Kidney (tissue), 22 donors: ENCODE measurements at places on chromosomes 3 and 15.

GRCh38 chr3:145032791-145033190 lies 1061.2 kb downstream of the DIPK2A start:
- no peak for DNase-seq

DNA sequence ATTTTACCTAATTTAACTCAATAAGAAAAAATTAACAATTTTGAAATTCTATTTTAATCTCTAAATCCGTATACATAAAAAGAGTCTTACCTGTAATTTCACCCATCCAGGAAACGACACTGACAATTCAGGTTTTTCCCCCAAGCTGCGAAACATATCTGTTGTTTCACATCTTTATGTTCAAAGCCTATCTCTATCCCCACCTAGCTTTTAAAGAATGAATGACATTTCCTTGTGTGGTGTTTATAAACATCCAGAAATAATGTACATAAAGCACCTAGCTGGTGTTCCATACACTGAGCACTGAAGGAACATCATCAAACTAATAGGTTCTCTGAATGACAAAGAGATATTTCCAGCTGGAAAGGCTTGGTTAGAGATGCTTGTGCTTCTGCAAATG lies 867.8 kb downstream of the SQOR start:
- DNase-seq, result no peak

GRCh38 chr15:44207643-44208042 lies 12.6 kb upstream of the FRMD5 start:
- no peak for DNase-seq

- DNase-seq, result no peak
These were observed 2.5 kb upstream of the KIF7 start for GRCh38 chr15:89657686-89658200.

DNA sequence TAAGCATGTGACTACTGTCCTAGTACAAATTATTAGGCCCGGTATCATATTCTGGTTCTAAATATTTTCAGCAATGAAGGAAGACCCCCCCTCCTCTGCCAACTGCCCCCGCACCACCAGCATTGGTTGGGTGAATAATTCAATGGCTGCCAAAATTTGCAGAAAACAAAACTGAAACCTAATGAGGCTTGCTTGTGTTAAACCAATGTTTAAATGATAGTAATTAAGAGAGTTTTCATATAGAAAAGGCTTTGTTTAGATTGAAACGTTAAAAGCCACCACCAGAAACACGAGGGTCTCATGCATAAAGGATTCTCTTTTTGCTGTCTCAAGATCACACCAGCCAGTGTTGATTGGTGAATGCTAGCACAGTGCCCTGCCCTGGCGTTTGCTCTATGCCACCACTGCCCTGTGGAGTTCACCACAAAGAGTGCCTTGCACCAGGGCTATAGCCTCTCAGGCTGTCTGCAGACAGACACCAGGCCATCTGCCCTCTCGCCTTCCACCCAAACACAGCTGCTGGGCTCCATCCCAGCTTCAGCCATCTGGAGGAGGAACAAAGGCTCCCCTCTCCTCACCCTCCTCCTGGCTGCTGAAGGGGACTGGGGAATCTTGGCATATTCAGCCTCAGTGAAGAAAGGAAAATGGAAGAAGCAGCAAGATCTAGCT lies 200.3 kb upstream of the PFN2 start:
- peak; percentile 41 for DNase-seq

DNA sequence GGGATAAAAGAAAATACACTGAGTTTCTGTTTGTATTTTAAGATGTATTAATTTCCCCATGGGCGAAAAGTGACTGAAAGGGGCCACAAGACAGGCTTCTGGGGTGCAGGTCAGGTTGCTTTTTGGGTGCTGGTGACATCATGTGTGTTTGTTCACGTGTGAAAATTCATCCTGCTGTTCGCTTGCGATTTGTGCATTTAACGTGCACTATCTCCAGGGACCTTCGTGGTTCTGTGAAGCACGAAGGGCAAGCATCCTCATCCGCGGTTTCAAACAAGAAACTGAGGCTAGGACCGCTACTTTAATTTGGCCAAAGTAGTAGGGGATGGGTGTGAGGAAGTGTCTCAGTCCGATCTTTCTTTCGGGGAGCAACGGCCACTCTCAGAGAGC lies 1.6 kb upstream of the SMAD6 start:
- DNase-seq, result no peak

DNA sequence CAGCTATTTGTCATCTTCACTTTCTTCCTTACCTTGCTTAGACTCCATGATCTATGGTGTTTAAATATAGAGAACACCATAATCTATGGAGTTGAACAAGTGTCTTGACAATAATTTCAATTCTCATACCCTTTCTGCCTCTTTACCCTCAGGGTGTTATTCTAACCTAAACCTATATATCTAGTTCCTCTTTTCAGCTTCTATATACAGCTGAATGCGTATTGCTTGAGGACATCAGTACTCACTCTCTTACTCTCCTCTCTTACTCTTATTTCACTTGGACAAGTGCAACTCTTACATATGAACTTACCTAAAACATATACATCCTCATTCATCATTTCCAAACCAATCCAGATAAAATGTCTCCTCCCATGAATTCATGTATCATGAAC lies 187.1 kb downstream of the RAP2B start:
- no peak for DNase-seq

- no peak for DNase-seq
These were observed 74.7 kb downstream of the CYP19A1 start for GRCh38 chr15:51263726-51264125.

DNA sequence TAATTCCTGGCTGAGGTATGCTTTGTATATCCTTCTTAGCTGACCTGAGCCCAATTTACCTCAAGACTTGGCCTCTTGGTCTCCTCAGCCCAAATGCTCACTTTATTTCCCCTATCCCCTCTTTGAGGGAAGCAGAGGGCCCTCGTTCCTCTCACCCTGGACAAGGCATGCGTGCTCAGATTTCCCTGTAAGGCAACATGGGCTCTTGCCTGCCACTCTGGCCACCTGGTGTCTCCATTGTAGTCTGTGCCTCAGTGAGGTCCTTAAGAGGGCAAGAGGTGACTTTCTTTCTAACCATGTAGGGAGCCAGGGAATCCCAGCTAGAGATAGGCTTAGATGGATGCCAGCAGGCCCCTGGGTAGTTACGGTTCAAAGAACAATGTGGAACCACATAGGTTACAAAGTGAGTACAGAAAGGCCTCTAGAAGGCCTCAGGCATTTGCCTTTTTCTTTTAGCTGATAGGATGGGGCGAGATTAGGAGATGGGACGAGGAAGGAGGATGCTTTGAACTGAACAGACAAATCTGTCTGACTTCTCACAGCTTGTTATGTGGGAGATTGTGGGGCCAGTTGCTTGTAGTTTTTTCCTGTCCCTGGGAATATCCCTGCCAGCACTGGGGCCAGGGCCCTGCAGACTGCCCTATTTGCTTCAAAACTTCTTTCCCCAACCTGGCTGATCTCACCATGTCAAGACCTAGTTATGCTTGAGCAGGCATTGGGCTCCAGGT lies 1.1 kb upstream of the INTS14 start:
- DNase-seq, result no peak

DNA sequence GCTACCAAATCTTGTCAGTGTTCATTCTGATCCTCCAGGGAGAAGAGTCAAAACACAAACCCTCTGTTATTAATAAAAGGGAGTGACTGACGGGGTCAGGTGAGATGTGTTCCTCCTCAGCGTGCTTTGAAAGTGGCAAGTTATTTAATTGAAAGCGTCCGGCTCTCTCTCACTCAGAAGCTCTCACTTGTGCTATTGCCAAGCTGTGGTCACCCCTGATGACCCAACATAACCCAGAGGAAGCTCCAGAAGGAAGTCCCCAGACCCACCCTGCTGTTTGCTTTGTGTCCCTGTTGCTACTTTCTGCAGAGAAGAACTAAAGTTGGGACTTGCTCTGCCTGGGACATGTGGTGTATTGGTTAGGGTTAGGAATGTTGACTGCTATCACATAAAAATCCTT lies 235.6 kb downstream of the EDEM1 start:
- peak; percentile 18 for DNase-seq

GRCh38 chr3:57160765-57161538 lies 4.2 kb downstream of the IL17RD start:
- no peak for DNase-seq

DNA sequence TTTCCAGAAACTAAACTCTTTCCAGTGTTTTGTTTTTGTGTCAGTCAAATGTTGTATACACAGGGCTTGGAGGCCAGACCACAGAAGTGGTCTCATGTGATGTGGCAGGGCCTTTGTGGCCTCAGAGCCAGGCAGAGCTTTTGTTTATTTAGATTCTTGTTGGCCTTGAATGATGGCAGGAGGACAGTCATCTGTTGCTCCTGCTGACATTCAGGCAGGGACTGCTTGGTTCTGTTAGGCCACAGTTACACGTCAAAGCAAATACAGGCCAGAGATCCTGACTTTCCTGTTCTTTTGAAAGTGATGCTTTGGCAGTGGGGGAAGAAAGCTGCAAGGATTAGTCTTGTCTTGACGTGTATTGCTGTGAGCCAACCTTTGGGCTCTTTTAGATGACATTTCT lies 325.1 kb downstream of the CACNA2D3 start:
- DNase-seq, result no peak

GRCh38 chr3:148211725-148212124 lies 486.0 kb upstream of the AGTR1 start:
- no peak for DNase-seq

- peak; percentile 90 for DNase-seq
These were observed 67.2 kb downstream of the CACNA2D2 start for GRCh38 chr3:50436114-50436674.

- no peak for DNase-seq
These were observed 54.4 kb downstream of the DNAH1 start for GRCh38 chr3:52370531-52370930.

- DNase-seq, result no peak
These were observed 7.6 kb downstream of the CORO2B start for GRCh38 chr15:68586274-68586961.

DNA sequence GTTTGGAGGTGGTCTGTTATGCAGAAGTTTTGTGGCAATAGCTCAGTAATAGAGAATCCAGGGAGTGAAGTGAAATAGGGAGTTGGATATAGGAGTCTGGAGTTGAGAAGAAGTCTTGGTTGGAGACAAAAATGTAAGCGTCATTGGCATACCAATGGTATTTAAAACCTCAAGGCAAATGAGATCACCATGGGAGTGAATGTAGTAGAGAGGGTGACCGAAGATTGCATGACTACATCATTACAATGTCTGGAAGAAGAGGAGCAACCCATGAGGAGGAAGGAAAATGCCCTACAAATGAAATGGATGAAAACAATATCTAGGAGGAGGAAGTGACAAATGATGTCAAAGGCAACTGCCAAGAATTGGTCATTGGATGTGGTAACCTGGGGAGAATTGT lies 54.4 kb downstream of the CNTN4 start:
- no peak for DNase-seq

DNA sequence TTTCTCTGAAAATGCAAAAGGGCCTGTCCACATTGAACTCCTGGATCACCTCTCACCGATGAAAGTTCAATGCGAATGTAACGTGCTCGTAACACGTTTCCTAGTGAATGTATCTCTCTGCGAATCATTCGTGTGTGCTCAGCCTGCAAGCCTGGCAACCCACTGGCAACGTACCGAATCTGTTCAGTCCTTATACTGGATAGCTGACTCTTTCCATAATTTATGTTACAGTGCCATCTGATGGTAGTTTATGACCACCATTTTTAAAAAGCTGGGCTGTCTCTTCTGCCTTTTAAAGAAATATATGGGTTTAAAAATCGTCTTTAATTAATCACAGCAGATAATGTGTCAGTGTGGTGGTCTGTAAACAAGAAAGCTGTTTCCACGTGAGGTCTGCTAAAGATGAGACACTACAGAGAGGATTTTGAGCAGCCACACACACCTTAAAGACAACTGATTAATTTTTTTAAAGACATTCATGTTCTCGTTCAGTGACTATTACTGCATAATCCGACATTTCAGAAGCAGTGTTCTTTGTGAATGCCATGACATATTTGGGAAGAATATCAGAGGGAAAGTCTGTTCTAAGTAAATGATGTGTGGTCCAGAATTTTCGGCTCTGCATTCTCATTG lies 69.4 kb upstream of the FOXP1 start:
- peak; percentile 19 for DNase-seq

DNA sequence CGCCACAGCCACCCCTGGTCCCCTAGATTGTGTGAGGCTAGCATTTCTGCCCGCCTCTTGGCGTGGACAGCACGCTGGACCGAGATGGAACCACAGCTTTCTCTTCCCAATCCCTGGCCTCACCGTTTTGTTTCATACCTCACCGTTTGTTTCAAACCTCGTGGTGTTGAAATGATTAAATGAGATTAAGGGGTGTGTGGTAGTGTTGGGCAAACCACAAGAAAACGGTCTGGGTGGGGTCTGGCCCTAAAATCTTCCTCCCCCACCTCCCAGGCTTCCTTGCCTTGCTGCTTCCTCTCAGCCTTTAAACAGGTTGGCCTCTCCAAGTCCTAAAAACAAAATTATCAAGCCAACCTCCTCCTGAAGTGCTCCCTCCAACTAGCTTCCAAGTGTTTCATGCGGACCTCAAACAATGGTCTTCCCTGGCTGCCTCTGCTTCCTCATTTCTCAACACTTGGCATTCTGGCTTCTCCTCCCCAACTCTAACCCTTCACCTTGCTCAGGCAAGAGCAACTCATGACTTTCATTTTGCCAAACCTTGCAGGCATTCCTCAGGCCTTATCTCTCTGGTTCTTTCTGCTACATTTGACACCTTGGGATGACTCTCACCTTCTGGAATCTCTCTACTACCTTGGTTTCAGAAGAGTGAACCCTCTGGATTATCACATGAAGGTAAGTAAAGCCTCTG lies 1.4 kb upstream of the ATP13A3 start:
- no peak for DNase-seq

- DNase-seq, result no peak
These were observed 83.6 kb upstream of the ABHD2 start for GRCh38 chr15:89004726-89005030.

DNA sequence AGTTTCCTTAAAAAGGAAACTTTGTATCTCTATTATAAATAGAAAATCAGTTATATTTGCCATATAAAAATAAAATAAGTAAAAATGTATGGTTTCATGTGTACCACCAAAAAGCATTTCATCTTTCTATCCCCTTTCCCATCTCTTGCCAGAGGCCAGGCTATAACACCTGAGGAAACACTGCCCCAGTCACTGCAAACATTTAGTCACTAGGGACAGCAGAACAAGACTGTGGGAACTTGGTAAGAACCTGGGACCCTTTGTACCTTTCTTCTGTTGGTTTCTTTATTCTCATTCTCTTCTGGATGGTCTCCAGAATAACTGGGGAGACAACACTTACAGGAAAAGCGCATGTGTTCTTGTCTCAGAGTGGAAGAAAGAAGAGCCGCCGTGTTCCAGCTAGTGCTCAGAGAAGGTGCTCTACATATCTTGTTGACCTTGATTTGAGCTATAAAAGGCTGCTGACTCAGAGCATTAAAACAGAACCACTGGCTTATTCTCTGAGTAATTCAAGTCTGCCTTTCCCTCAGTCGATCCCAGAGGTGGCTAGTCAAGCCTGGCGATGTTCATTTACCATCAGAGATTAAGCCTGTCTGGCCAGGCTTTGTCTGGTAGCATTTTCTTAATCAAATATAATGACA lies 361.6 kb downstream of the RBMS3 start:
- DNase-seq, result no peak
